ENCODE measurements at places on chromosomes 4 and X.

DNA sequence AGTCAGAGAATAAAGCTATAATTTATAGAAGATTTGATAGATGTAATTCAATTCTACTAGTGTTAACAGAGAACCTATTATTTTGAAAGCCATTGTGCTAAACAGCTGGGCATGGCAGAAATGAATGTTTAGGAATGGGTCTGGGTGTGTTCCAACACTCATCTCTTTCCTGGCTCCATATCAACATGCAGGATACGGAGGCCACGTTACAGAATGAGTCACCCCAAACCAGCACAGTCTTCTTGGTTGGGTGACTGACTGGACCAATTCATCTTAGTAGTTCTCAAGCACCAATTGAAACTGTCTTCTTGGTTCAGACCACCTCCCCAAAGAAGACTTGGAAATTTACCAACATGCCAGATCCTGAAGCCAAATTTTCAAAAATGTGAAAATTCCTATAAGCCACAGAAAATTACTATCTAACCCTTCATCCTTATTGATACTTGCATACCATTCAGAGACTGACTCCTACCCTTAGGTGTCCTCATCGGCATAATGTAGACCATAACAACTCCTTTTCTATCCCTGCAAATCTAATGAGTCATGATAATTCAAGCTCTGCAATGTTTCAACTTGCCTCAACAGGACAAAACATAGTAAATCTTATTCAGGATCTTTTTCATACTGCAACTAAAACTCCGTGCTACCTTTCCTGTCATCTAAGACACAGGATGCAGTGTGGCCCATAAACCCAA lies 52.0 kb upstream of the ATOH1 start:
- DNase-seq, result no peak

GRCh38 chr4:74755486-74755885 lies 38.8 kb downstream of the BTC start:
- DNase-seq, result no peak

DNA sequence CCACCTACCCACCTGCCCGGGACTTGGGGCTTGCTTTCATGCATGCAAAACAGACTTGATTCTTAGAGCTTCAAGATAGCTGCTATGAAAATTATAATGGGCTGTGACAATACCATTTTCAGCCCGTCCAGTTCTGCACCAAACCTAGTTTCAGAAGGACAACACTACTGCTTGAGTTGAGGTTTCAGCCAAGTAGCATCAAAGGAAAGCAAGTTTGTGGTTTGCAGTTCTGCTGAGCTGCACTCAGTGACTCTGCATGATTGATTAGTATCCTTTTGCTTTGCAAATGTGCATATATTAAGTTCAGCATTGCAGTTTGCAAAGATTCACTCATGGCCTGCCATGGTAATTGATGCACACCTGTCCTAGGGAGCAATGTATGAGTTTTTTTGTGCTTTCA lies 442.7 kb downstream of the RPA4 start:
- DNase-seq, result no peak

DNA sequence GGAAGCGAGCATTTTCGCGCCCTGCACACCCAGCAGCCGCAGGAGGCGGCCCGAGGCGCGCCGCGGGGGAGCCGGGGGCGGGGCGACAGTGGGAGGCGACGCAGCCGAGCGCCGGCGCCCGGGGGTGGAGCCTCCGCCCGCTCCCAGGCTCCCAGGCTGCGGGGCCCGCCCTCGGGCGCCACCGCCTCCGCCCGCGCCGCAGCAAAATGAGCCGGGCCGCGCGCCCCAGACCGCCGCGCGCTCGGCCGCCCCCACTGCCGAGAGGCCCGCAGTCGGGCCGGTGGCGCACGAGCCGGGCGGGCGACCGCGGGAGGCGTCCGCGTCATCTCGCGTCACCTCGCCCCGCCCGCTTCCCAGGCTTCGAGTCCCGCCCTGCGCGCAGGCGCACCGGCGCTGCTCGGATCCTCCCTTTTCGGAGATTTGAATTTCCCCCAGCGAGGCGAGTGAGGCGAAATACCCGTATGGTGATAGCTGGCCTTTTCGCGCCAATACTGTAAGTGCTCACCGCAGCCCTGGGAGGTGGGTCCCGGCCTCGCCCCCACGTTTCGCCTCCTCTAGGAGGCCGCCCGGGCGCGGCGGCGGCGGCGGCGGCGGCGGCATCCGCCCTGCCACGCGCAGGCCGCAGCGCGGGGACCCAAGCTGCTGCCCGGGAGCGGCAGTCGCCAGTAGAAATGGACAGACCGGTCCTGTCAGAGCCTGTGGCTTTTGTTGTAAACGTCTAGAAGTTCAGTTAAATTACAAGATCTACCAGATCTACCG lies at the start of gene TMEM187:
Gene TMEM187 (plus strand): TSS at position 387 of the 759 bp plus-strand sequence. CDS start 9,309 bp downstream, outside the sequence.
- DNase-seq, result peak; percentile 74

DNA sequence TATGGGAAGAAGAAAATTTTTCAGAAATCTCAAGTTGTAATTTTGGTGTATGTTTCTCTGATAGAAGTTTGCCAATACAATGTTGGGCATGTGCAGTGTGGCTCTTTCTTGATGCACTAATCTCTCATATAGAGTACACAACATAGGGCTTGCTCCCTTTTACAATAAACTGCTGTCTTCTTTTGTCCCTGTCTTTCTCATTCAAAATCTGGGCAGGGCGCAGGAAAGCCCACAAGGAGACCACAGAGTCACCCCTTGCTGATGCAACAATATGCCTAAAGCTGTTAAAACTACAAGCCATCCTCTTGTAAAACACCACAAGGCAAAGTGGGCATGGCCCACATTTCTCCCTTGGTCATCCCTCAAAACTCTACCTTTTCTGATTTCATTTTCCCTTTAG lies 63.4 kb upstream of the TBC1D9 start:
- DNase-seq, result no peak

DNA sequence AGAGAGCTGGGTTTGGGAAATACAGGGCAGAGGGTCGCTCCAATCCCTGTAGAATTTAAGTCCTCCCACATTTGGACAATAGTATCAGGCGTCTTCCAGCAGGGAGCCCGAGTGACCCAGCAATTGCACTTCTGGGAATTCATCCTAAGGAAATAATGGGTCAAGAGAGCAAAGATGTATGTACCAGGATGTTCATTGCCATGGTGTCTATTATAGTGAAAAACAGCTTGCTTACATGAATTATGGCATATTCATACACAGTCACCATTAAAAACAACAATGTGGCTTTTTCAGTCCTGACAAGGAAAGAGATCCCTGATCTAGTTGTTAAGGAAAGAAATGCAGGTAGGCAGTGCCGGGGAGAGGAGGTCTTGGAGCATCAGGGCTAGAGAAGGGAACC lies 167.7 kb downstream of the PJA1 start:
- DNase-seq, result no peak

DNA sequence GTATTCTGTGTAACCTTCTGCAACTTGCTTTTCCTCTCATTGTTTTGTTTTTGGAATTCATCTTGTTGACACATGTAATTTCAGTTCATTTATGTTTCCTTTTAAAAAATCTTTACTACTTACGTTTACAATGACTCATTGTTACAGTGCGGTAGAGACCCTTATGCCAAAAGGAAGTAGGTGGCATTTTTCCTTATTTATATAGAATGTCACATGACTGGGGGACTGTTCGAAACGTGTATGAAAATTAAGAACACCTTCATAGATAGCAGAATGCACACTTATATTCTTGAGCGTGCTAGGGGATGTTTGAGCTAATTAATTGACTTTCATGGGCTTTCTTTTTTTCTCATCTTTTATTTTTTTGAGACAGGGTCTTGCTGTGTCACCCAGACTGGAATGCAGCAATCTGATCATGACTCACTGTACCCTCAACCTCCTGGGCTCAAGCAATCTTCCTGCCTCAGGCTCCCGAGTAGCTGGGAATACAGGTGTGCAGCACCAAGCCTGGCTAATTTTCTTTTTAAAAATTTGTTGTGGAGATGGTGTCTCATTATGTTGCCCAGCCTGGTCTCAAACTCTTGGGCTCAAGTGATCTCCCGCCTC lies 7.3 kb downstream of the REPS2 start:
- DNase-seq, result no peak

DNA sequence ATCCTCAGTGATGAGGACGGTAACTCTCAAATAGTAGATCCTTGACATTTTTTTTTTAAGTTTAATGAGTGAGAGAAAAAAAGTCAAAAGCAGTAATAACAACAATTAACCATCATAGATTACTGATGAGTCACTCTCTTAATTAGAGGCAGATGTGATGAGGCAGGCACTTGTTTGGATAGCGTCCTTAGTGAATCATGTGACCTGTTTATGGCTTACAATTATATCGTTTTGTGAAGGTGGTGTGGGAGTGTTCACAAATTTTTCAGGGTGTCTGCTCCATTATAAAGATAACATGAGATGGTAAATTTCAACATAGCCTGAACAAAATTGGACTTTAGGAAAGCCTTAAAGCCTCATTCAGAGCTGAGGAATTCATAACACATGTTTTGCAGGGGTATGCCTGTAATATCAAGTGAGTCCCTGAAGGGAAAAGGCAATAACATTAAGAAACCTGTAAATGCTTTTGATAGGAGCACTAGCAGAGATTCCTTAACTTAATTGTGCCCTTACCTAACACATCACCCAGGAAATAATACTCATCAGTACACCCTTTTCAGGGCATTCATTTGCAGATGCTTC lies 51.9 kb upstream of the XIAP start:
- DNase-seq, result no peak

- no peak for DNase-seq
Measured at GRCh38 chrX:3286196-3286945, 60.1 kb downstream of the MXRA5 start.

- DNase-seq, result no peak
Measured at GRCh38 chrX:85375333-85375738, 4.1 kb downstream of the POF1B start.

DNA sequence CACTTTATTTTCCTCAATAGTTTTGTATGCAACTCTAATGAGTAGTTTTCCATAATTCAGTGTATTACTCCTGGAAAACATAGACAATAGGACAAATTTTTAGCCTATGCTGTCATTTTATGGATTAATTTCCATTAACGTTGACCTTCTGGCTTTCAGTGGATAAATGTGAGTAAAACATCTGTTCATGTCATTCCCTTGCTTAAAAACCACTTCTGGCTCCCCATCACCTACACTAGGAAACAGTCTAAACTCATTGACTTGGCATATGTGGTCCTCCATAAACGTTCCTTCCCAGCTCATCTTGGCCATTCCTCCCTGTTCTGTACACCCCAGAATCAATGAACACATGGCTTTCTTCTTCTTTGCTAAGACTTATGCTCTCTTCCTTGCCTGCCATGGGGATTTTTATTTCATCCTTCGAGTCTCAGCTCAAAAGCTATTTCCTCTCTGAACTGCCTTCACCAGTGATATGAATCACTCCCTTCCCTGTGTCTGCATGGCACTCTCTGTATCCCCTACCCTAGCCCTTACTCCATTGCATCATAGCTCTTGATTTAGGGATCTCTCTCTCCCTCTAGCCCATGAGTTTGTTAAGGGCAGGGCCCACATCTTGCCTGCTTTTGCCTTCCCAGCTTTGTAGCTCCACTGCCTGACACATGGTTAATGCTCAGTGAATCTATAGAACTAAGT lies 34.8 kb downstream of the DOCK11 start:
- no peak for DNase-seq

DNA sequence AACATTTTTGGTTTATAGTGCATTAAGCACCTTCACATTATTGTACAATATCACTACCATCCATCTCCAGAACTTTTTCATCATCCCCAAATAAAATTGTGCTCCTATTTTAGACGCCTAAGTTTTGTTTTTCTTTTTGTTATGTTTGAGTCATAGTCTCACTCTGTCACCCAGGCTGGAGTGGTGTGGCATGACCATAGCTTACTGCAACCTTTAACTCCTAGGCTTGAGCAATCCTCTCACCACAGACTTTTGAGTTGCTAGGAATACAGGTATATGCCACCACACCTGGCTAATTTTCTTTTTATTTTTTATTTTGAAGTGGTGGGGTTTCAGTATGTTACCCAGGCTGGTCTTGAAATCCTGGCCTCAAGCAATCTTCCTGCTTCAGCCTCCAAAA lies 33.9 kb downstream of the PRSS12 start:
- no peak for DNase-seq

DNA sequence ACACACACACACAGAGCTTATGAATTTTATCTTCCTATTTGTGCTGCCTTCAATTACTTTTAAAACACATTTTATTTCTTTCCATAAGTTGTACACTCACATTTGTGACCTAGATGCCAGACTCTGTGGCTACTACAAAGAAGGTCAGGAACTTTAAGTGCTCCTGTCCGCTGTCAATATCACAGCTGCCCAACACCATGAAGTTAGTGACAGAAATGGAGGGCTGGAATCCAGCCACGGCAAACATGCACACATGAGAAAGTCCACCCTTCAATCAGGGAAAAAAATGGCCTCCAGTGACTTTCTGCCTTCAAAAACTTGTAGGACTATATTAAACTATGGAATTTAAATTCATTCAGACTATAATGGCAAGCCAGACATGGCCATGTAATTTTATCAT lies 334.4 kb upstream of the FSTL5 start:
- no peak for DNase-seq

GRCh38 chr4:188158336-188158735 lies 19.1 kb downstream of the TRIML1 start:
- DNase-seq, result no peak

DNA sequence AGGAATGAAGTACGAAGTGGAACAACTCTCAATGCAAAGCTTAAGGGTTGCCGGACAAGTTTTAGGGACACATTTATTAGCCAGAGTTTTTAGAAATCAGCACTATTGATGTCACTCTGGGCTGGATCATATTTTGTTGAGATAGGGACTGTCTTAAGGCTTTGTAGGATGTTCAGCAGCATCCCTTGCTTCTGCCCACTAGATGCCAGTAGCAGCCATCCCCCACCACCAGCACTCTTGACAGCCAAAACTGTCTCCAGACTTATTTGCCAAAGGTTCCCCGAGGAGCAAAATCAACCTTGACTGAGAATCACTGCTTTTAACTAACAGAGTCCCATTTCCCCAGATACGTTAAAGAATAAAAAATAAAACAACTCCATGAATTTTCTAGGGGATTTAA lies 1497.3 kb downstream of the STIM2 start:
- no peak for DNase-seq

DNA sequence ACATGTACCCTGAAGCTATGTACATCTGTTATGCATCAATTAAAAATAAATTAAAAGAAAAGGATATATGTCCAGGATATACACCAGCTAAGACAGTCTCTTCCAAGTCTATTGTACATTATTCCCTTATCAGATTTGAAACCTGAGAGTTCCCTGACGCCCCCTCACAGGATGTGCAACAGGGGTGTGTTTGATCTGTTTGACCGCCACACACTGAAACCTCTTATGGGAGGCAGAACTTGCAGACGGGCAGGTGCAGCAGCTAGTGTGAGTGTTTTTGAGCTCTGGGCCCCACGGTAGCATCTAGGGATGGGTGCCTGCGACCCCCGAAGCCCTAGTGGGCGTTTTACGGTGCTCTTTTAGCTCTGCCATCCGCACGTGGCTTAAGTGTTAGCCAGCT lies 4.7 kb downstream of the XG start:
- no peak for DNase-seq

DNA sequence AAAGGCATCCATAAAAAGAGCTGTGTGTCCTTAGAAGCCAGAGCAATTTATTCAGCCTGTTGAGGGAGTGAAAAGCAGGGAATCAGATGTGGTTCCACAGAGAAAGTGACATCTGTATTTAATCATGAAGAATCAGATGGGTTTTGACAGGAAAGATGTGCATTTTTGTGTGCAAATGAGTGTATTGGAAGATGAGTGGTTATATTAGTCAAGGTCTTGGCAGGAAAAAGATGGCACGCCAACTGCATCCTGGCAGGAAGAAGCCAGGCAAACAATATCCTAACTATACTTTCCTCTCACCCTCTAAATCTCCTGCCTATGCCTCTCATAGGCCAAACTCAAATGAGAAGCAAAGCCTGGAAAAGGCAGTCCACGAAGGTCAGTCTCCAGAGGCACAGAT lies 59.1 kb downstream of the SCFD2 start:
- no peak for DNase-seq

- DNase-seq, result no peak
Measured at GRCh38 chr4:41506130-41506529, 31.8 kb upstream of the LIMCH1 start.
